ENCODE measurements at places on chromosomes 5 and 9.

GRCh38 chr5:54523534-54523933, 6.0 kb downstream of the SNX18 start:
- no peak for DNase-seq

- DNase-seq, result no peak
Measured at GRCh38 chr5:143576711-143577484, 173.4 kb upstream of the NR3C1 start.

GRCh38 chr5:149376104-149376503, 3.0 kb downstream of the IL17B start:
- DNase-seq, result no peak

GRCh38 chr5:1292139-1292538, 2.7 kb downstream of the TERT start:
- no peak for DNase-seq

- DNase-seq, result no peak
Measured at GRCh38 chr5:6652025-6652424, 18.8 kb downstream of the SRD5A1 start.

GRCh38 chr5:7208938-7209337, 187.0 kb upstream of the ADCY2 start:
- DNase-seq, result no peak
